Fibroblast of lung (primary cell): ENCODE measurements at places on chromosomes 13 and 19. TPM values are rescaled to one million over a fixed set of nuclear protein-coding genes. Genes with fewer than 3 reads are reported as not detected.

- no peaks in the 10 kb centered on the region for H3K4me1 ChIP-seq
- H3K27ac ChIP-seq: no peak overlapping the region
- H3K4me3 ChIP-seq: no peak overlapping the region
Measured at GRCh38 chr19:41774515-41774980, 19.2 kb downstream of the CEACAM6 start.

Gene LGALS7
- total RNA-seq: not detected in 2 replicates

DNA sequence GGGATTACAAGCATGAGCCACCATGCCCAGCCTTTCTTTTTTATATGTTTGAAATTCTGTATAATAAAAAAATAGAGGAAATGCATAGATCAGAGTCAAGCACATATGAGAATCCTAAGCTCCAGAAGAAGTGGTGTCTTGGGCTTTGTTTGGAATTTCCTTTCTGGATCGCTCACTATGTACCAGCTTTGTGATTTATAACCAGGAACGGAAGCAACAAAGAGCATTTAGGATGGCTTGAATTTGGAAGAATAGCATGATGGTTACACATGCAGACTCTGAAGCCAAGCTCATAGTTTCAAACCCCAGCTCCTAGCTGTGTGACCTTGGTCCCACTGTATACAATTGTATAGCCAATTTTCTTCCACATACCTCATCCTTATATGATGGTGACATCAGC, 28.0 kb upstream of the SLC15A1 start:
- no peak overlapping the region for H3K4me3 ChIP-seq
- no peak overlapping the region for H3K27ac ChIP-seq
- H3K27me3 ChIP-seq: peaks cover 12% of the 10 kb centered on the region
- H3K36me3 ChIP-seq: no peaks in the 10 kb centered on the region

Gene TJP3
- not detected in 2 replicates for total RNA-seq

- peak overlapping the region; percentile 31 for H3K4me3 ChIP-seq
Measured at GRCh38 chr19:49084206-49085019, 838 bp upstream of the SNRNP70 start.

- peak overlapping the region; percentile 1 for H3K4me3 ChIP-seq
- H3K27me3 ChIP-seq: no peaks in the 10 kb centered on the region
- H3K27ac ChIP-seq: peak overlapping the region; percentile 97
- H3K4me1 ChIP-seq: peaks cover 24% of the 10 kb centered on the region
Measured at GRCh38 chr19:12790628-12791344, 500 bp upstream of the JUNB start.

DNA sequence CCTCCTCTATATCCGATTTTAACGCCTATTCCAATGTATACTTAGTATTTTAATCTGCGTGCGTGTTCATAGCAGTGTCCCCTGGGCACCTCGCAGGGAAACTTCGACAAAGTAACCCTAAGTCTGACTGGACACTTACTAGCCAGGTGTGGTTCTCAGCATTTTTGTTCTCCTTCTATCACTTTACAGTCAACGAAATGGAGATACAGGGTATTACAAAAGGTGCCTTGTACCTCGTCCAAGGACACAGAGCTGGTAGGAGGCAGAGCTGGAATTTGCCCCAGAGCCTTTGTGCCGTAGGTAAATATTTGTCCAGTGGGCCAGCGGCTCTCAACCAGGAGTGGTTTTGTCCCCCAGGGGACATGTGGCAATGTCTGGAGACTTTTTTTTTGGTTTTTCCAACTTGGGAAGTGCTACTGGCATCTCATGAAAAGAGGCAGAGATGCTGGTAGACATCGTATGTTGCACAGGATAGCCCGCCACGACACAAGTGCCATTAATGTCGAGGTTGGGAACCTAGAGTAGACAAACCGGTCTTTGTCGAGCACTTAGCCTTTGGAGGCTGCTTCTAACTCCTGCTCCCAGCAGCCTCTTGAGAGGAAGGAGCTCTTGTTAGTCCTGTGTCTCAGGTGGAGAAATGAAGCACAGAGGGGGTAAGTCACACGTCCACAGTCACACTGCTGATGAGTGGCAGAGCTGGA, 1.1 kb downstream of the ZNF444 start:
- H3K4me3 ChIP-seq: peak overlapping the region; percentile 59
- no peaks in the 10 kb centered on the region for H3K27me3 ChIP-seq
- H3K36me3 ChIP-seq: peaks cover 4% of the 10 kb centered on the region
- H3K27ac ChIP-seq: no peak overlapping the region

DNA sequence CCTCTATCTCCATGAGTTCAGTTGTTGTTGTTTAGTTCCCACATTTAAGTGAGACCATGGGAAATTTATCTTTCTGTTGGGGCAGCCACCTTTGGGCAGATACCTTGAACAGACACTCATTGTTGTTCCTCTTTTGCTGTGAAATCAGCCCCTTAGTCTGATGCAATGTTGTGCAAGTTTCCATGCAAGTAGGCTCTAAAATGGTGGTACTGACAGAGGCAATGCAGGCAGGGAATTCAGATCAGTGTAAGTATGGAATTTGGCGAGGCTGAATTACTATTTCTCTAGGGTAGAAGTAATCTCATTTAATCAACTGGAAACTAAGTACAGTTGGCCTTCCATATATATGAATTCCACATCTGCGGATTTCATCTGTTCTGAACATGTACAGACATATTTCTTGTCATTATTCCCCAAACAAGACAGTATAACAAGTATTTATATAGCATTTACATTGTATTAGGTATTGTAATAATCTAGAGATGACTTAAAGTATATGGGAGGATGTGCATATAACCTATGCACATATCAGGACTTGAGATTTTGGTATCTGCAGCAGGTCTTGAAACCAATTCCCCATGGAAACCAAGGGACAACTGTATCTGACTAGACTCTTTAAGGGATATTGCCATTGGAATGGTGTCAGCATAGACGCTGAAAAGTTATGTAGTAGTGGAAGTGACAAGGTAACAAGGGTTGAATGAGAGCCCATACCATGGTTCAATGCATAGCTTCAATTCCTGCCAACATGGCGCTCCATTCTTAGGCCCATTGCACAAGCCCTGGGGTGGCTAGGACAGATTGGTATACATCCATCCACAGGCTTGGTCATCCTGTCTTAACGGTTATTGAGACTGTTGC, 281.5 kb upstream of the HTR2A start:
- peaks cover 4% of the 10 kb centered on the region for H3K4me1 ChIP-seq
- H3K4me3 ChIP-seq: no peak overlapping the region
- H3K36me3 ChIP-seq: no peaks in the 10 kb centered on the region
- DNase-seq: peak; percentile 26
- no peaks in the 10 kb centered on the region for H3K27me3 ChIP-seq
- H3K27ac ChIP-seq: no peak overlapping the region

Gene FXYD5
- total RNA-seq: 10.5 and 19.8 TPM in 2 replicates

GRCh38 chr13:95269756-95270155, 31.5 kb downstream of the ABCC4 start:
- H3K4me1 ChIP-seq: peaks cover 38% of the 10 kb centered on the region
- H3K36me3 ChIP-seq: peaks cover 5% of the 10 kb centered on the region
- H3K27me3 ChIP-seq: no peaks in the 10 kb centered on the region
- no peak overlapping the region for H3K4me3 ChIP-seq
- no peak for DNase-seq
- H3K27ac ChIP-seq: peak overlapping the region; percentile 84

Gene TRIM13
- 24.4 and 25.4 TPM in 2 replicates for total RNA-seq

Gene ZNF578
- 5.1 and 9.6 TPM in 2 replicates for total RNA-seq

DNA sequence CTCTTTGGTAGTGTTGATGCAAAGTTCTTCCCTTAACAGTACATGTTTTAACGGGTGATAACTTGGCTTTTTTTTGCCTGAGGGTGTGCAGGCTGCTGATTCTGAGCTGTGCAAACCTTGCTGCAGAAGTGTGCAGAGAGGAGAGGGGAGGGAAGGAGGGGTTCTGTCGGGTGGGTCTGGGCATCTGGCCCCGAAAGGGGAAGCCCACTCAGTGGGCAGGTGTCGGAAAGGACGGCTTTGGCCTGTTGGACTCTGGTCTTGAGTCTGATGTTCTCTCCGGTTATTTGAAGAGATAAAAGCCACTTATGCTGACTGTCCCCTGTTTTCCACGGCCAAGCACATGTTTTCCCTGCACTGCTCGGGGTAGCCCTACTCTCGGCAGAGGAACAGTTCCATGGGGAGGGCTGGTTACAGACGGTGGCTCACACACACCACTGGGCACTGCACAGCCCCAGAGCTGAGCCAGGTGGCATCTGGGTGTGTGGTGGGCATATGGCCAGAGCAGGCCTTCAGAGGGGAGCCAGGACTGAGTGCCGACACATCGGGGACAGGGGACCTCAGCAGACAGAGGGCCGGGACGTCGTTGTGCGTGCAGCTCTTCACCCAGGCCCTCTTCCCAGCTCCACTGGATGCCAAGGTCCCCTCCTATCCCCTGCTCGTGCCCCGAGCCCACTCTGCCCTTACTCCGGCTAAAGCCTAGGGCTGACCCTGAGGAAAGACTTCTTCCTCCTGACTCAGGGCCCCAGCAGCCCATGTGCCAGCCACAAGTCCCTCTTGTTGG, 93.2 kb downstream of the TEX29 start:
- no peak overlapping the region for H3K4me3 ChIP-seq
- no peak overlapping the region for H3K27ac ChIP-seq
- no peak for DNase-seq
- no peaks in the 10 kb centered on the region for H3K36me3 ChIP-seq

Gene CARS2
- total RNA-seq: 123 and 127 TPM in 2 replicates

Gene ZIC2
- total RNA-seq: not detected in 2 replicates

GRCh38 chr13:91162589-91162988, 184.9 kb upstream of the MIR17HG start:
- H3K27me3 ChIP-seq: no peaks in the 10 kb centered on the region
- H3K27ac ChIP-seq: no peak overlapping the region

GRCh38 chr19:56930647-56931535, 90.4 kb upstream of the PEG3 start:
- H3K27ac ChIP-seq: no peak overlapping the region
- no peaks in the 10 kb centered on the region for H3K27me3 ChIP-seq
- DNase-seq: no peak

DNA sequence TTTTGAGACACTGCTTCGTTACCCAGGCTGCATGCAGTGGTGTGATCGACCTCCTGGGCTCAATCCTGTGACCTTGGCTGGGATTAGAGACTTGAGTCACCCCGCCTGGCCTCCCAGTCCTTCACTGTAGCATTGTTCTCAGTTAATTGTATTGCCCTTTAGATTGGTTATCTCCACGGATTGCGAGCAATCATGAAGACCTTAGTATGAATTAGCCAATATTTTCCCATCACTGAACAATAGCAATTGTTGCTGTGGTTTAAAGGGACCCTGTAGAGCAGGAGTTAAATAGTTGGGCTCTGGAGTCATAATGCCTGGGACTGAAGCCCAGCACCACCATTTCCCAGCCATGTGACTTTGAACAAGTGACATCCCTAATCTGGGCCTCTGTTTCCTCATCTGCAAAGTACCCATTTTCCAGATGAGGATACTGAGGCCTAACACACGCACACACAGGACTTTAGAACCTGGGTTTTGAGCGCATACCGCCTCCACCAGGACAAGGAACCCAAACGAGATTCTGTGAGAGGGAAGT, 8.4 kb downstream of the PPP1R14A start:
- no peaks in the 10 kb centered on the region for H3K27me3 ChIP-seq
- peak; percentile 63 for DNase-seq

Gene VAV1
- not detected in 2 replicates for total RNA-seq

GRCh38 chr13:98156259-98156658, 13.4 kb downstream of the FARP1 start:
- no peak for DNase-seq
- no peaks in the 10 kb centered on the region for H3K27me3 ChIP-seq
- H3K27ac ChIP-seq: peak overlapping the region; percentile 16
- no peaks in the 10 kb centered on the region for H3K36me3 ChIP-seq
- H3K4me1 ChIP-seq: peaks cover 12% of the 10 kb centered on the region

Gene CGB8
- not detected in 2 replicates for total RNA-seq

- H3K27me3 ChIP-seq: no peaks in the 10 kb centered on the region
- H3K4me1 ChIP-seq: no peaks in the 10 kb centered on the region
- no peak for DNase-seq
- no peak overlapping the region for H3K27ac ChIP-seq
- H3K4me3 ChIP-seq: no peak overlapping the region
Measured at GRCh38 chr19:41945135-41945766, 13.9 kb downstream of the RABAC1 start.
